DMS 273 treated with DMSO at 0.1 percent for 48 hours (cell line): ENCODE measurements at places on chromosomes 1 and 21.

GRCh38 chr1:182113879-182114626, 52.5 kb upstream of the ZNF648 start:
- no peak for DNase-seq

DNA sequence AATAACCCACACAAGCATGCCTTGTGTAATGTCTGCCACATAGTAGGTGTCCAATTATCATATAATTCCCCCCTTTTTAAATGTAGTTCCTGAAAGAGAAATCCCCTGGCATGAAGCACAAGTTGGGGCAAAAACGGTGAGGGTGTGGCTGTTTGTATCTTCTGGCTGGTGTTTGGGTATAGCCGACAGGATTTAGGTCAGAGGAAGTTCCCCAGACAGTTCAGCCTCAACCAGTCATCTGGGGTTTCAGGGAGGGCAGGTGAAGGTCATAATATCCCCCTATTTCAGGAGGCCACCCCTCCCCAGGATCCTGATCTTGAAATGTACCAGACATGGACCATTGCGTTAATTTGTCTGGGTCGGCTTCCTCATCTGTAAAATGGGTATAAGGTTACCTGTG, 29.1 kb upstream of the JUN start:
- no peak for DNase-seq

DNA sequence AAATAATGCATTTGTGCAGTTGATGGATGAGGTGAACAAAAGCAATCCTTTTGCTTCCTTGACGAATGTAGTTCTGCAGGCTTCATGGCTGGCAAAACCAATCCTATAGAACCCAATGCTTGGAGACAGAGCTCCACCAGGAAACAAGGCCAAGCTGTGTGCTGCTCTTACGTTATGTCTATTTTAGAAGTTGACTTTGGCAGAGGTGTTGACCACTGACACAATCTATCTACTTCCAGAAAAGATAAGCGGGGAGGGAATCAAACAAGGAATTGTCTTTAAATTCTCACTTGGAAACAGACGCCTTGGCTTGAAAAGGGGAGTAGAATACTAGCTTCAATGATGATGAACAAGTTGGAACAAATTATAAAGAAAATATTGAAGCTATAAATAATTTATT, 211.2 kb downstream of the SETD4 start:
- DNase-seq: no peak

DNA sequence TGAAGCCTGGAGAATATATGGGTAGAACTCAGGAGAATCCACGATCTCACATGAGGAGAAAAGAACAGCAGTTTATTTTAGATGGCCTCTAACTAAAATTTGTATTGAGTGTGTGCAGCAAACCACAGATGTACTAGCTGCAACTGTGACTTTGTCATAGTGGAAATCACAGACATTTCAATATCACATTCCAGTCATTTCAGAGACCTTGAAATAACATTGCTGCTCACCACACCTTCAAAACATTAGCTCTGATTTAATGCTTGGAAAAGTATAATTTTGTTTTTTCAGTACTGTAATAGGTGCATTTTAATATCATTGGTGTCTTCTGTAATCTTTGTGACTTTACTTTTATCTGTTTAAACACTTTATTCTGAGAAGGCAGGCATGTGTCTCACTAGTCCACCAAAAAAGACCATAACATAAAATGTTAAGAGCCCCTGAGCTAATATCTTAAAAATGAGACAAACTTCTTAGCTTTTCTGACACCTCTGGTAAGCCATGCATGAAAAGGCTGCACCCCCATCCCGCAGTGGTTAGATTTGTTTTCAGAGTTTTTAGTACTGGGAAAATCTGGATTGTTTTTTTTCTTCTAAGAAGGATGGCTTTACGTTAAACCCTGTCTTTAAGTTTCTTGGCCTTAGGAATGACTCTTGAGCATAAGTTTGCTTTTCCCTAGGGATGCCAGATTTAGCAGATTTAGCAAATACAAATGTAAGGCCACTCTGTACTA, 30.1 kb downstream of the KCNJ15 start:
- DNase-seq: no peak

DNA sequence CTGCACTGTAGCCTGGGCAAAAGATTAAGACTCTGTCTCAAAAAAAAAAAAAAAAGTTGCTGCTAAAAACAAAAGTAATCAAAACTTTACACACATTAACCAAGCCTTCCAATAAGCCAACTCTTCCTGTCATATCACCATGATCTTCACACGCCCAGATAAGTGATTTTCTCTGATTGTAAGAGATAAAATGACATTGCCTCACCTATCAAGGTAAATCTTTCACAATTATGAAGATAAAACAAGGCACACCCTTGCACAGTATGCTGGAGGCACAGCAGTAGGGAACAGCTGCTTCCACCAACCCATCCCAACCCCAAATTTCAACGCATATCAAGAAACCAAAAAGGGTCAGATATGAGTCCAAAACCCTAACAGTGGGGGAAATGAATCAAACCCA, 8.8 kb upstream of the TIAM1 start:
- DNase-seq: no peak

DNA sequence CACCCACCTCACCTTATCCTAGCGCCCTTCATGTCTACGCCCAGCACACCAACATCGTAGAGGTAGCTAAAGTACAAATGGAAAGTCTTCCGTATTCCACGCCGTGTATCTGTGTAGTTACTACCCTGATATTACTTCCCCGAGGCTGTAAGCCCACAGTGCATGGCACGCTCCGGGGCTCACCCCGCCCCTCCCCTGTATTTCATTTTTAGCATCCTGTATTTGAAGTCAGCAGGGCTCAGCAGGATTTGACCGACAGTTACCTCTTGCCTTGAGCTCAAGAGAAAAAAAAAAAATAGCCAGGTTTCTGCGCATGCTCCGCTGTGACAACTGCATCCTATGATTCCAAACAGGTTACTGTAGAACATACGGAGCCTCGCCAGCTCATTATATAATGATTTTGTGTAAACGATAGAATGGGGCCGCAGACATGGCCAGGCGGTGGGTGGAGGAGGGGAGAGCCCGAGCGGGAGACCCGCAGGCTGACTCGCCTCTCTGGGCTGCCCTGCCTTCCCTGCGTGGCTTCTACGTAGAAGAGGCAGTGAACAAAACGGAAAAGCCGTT, 1.3 kb downstream of the ABCG1 start:
- DNase-seq: peak; percentile 22

GRCh38 chr1:168531615-168532345, 12.0 kb downstream of the XCL2 start:
- no peak for DNase-seq

- no peak for DNase-seq
Measured at GRCh38 chr1:178271471-178271870, 177.6 kb downstream of the RASAL2 start.

- no peak for DNase-seq
Measured at GRCh38 chr1:197519741-197520334, 251.8 kb downstream of the CRB1 start.

DNA sequence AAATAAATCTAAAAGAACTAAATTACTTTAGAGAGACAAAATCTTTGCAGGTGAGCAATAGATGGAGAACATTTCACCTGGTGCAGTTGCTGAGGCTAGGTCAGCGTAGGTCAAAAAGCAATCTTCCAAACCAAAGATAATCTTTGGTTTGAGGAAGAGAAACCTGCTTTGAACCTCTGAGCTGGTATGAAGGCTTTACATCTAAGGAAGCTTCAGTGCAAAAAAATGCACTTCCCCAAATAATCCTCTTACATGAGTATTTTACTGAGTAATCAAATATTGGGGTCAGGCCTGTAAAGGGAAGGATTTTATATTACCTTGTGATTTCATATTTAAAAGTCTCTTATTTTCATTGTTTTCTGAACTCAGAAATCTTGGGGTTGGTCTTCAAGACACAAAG, 223.6 kb downstream of the SRGAP2C start:
- DNase-seq: no peak

DNA sequence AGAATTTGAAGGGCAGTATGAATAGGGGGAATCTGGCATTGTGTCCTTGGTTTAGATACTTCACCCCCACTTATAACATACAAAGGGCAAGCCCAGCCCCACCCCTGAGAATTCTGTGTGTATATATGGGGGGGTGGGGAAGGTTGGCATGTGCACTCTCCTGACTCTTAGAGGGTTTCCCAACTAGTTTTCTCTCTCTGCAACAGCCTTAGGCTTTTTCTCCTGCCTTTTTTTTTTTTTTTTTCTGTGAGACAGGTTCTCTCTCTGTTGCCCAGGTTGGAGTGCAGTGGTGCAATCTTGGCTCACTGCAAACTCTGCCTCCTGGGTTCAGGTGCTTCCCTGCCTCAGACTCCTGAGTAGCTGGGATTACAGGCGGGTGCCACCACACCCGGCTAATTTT, 2.9 kb upstream of the ZBED6 start:
- no peak for DNase-seq

GRCh38 chr21:35791541-35792325, 268.6 kb downstream of the SETD4 start:
- DNase-seq: no peak

GRCh38 chr1:150961756-150962155, 12.9 kb downstream of the CERS2 start:
- no peak for DNase-seq

GRCh38 chr1:50453266-50453665, 30.0 kb upstream of the DMRTA2 start:
- no peak for DNase-seq

GRCh38 chr1:159838715-159839114, 12.0 kb downstream of the SLAMF8 start:
- no peak for DNase-seq

- no peak for DNase-seq
Measured at GRCh38 chr1:67339623-67340343, 32.1 kb downstream of the IL12RB2 start.

DNA sequence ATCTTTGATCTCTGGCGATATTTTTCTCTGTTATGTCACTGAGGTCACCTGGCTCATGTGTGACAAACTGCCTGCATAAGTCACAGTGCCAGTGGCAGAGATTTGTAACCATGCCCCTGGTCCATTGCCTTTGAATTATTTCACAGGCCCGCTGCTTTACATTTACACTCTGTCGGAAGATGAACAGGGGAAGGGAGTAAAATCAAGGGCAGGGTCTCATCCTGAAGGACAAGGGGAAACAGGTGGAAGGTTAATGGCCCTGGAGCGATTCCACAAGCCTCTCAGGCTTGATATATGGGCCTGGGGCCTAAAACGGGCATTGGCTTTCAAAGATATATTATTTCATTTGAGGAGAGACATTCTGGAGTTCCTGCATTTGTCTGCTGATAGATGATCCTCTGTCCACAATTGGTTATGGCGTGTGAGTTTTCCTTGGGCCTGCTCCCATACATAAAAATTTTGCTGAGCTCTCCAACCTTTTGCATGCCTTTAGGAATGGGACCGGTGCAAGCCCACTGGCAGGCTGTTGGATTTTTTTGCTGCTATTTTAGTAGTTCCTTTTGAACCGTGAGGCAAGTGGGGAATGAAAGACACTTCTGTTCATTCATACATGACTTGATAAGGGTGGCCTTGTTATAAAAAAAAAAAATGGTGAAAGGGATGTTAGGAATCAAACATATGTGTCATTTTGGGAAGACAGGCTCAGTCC, 51.9 kb downstream of the NR5A2 start:
- no peak for DNase-seq

GRCh38 chr1:42420911-42421585, 34.8 kb downstream of the ZMYND12 start:
- DNase-seq: peak; percentile 98

DNA sequence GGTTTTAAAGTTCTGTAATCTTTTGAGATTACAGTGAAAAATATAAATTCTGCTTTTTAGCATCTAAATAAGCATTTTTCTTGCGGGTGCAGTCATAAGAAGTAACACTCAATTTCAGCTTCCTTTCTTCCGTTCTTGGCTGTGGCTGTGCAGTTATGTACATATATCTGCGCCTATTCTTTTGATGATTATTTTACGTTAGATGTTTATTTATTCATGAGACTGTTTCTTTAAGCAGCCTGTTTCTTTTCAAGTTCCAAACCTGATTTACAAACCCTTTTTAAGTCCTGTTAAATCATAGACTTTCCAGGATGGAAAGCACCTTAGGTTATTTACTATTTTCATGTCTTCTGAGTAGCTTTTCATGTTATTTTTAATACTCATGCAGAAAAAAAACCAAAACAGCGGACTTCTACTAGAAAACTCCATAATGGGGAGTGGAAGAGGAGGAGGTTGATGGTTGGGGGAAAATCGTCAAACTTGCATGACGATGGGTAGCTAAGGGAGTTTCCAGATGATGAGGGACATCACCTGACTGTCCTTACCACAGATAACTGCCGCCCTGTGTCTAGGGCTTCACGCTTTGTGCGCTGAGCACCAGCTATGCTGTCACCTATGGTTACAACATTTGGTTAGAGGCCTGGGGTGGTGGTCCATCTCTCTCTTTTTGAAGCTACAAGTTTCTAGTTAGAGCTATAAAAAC, 2.6 kb downstream of the PRDM2 start:
- DNase-seq: no peak

DNA sequence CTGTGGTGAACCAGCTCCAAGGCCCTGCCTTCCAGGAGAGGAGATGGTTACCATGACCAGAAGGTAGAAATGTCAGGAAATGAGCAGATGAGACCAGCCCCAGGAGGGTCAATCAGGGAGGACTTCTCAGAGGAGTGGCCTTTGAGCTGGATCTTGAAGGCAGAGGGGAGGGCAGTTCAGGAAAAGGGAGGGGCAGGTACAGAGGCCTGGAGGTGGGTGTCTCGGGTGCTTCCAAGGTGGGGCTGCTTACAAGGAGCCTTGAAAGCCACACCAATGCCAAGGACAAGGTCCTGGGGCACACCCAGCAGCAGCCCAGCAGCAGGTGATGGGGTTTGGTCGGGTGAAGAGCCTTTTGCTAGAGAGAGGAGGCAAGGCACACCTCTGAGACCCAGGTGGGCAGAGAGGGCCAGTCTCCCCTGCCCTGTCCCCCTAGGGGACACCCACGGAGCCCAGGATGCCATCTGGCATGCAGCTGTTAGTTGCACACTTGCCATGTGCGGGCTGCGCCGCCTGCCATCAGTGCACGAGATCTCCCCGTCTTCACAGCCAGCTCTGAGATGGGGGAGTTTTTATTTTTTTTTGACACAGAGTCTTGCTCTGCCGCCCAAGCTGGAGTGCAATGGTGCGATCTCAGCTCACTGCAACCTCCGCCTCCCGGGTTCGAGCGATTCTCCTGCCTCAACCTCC, 18.5 kb downstream of the SLC66A1 start:
- DNase-seq: no peak
